Esophagus squamous epithelium (tissue), 5 donors: ENCODE measurements at places on chromosomes 3 and 15. TPM values are rescaled to one million over a fixed set of nuclear protein-coding genes. Genes with fewer than 3 reads are reported as not detected.

DNA sequence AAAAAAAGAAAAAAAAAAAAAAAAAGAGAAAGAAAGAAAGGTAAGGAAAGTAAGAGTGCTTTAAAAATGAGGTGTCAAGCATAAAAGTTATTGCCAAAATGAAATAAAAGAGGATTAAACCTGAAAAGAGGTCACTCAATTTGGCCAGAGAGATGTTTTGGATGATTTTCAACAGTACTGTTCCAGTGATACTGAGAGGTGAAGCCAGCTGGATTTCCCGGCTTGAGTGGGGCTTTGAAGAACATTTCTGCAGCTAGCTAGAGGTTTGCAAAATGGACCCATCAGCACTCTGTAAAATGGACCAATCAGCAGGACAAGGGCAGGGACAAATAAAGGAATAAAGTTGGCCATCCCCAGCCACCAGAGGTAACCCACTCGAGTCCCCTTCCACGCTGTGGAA is 128.5 kb downstream of the LSAMP start:
- DNase-seq = no peak

DNA sequence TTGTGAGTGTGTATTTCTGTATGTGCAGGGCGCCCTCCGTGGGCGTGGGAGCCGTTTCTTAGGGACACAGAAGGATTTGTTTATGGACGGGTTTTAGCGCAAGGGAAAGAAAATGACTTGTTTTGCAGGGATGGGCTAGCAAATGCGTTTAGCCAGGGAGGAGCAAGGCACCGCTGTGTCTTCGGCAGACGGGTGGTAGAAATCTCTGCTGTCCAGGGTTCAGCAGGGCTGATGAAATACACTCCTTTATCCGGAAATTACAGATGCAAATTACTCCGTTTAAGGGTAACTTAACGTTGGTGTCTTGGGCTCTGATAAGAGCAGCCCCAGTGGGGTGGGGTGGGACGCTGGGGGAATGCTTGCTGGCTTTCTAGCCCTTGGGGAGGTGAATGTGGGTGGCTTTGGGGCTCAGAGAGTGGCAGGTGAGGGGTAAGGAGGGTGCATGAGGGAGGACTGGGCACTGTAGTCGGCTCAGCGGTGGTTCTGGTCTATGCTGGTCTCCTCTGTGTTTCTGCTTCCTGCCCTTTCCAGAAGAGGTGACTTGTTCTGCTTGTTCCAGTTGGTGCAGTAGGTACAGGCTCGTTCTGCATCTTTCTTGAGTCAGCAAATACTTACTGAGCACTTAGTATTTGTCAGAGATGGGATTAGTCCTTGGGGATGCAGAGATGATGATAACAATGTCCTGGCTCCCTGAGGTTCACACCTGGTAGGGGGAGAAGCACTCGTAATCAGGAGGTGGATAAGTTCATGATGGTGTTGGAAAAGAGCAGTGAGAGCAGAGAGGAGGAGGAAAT is 954 bp downstream of the SV2B start:
- no peak for DNase-seq

DNA sequence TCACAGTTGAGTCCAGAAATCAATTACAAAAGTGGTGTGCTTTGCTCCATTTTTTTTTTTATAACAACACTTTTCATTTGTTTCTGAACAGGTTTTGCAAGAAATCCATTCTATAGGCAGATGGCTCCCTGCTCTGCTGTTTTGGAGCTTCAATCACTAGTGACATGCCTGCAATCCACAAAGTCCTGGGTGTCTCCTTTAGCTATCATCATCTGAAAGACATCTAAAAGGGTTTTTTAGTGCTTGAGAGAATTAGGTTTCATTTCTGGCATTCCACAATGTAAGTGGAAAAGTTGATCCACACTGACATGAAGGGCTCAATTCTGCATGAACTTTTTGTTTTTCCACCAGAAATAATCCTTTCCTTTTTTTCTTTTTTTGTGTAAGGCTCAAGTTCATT is 24.0 kb upstream of the MEIS2 start:
- DNase-seq = no peak

DNA sequence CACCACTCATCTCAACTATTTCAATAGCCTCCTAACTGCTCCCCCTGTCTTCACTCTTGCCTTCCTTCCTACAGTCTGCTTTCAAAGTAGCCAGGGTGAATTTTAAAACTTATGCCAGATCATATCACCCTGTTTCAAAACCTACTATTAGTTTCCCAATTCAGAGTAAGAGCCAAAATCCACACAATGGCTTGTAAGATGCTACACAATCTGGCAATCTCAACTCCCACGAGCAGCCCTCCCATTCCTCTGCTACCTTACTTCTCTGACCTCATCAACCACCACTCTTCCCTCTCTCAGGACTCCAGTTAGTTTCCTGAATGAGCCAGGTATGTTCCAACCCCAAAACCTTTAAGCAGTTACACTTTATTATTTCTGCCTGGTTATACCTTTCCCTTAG is 62.5 kb downstream of the VPS13C start:
- no peak for DNase-seq

The FOXB1 gene
- total RNA-seq = not detected

The SOX14 gene
- not detected for total RNA-seq

DNA sequence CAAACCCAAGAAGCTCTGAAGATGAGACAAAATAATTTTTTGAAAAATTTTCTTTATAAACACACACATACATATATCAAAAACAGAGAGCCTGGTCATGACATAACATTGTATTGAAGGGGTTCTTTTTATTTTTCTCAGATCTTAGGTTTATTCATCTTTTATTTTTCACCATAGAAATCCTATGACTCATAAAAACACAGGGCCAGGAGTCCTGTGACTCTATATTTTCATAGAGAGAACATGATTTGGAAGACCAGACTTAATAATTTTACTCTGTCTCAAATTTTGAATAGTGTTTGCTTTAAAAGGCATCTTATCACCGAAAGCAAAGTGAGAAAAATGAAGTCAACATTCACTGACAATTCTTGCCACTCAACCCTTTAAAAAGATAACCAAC is 57.7 kb downstream of the SUCNR1 start:
- no peak for DNase-seq

DNA sequence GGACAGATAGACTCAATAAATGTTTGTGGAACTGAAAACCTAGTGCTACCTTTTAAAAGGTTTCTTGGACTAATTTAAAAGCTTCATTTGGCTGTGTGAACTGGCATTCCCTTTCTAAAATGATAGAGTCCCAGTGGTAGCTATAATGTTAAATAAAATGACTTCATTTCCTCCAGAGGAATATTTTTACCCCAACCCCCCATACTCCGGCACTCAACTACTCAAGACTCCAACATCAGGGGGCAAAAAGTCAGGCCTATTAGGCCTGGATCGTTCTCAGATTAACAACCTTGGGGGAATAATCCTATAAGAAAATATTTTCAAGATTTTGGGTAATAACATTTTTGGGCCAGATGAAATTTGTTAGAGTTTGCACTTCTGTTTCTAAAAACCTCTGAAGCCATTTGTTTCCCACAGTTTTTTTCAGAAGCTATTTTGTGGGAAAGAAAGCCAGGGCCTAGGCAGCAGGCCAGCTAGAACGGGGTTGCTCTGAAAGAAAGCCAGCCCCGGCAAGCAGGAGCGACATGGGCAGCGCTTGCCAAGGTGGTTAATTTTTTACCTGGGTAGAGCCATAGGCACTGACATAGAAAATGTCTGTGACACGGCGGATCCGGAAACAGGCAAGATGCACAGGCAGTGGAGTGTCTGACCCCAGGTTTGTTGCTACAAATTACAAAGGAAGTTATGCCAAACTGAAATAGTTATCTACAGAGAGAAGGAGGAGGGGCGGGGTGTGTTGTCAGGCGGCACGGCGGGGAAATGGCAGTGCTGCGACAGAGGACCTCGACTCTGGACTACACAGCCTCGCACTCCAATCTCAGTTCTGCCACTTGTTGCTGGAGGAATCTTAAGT is 84.6 kb downstream of the MAGI1 start:
- no peak for DNase-seq

DNA sequence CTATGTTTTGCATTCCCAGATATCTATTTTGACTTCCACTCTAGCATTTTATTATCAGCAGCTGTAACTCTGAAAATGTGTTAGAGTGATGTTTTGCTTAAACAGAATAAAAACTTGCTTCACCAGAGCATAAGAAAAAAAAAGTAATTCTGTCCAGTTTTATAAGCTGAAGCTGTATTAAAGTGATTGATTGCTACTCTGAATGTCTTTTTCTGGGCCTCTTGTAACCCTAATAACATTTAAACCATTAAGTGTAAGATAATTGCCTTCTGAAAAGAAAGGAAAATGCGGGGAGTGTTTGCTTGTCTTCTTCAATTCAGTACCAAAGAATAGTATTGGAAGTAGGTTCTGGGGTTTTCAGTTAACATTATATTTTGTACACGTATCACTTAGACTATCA is 57.9 kb upstream of the UBE2E1 start:
- DNase-seq = no peak

The TERC gene
- total RNA-seq = 147 TPM

DNA sequence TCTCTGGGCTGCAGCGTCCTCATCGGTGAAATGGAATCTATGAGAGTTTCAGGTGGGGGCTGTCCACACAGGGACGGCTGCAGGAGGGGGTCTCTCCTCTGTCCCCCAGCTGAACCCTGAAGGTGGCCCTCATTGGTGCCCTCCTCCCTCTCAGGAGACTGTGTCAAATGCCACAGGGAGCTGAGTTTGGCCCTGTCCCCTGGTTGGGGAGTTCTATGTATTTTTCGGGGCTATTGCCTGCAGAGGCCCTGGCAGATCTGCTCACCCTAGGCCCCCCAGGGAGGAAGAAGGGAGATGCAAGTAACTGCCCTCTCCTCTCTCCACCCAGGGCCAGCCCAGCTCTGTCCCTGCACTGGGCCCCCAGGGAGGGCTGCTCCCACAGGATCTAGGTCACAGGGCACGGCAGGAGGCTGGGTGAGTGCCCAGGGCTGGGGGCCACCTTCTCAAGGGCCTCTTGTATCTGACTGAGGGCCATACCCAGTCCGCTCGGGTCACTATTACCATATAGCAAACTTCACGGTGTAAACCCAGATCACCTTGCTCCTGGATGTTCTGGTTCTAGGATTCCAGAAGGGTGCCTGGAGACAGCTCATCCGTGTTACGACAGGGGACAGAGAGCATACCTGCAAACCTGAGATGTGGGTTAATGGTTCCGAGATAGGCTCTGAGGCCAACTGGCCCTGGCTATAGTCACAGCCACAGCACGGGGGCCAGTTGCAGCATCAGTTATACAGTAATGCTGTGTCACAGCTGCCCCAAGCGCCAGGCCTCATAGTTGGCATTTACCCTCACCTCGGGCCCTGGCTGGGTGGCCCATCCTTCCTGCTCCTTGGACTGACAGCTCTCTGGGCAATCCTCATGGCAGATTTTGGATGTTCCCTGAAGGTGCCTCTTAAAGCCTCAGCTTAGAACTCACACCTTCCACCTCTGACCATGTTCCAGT is 102.4 kb upstream of the PRR23E start:
- no peak for DNase-seq

- DNase-seq = no peak
These were observed 36.9 kb upstream of the SKIL start for GRCh38 chr3:170320461-170321121.
